Esophagus muscularis mucosa (tissue), 4 donors: ENCODE measurements at places on chromosomes 2 and 18.

GRCh38 chr2:20514596-20515269 is 67.9 kb downstream of the RHOB start:
- DNase-seq, result no peak

DNA sequence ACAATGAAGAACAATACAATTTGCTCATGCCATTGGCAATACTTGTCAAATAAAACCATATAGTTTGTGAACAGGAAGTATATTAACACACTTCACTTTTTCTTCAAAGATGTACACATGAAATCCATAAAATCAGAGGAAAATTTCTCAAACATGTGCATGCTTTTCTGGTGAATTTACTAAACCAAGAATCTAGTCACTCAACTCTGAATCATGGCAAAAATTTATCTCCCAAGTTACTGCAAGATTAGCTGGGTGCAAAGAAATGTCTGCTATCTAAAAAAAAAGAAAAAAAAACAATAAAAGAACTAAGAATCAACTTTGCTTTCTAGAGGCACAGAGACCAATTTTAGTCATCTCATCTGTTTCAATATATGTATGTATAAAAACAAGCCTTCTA is 419.2 kb downstream of the NR4A2 start:
- no peak for DNase-seq

GRCh38 chr2:42906557-42907411 is 114.4 kb upstream of the HAAO start:
- DNase-seq, result no peak

DNA sequence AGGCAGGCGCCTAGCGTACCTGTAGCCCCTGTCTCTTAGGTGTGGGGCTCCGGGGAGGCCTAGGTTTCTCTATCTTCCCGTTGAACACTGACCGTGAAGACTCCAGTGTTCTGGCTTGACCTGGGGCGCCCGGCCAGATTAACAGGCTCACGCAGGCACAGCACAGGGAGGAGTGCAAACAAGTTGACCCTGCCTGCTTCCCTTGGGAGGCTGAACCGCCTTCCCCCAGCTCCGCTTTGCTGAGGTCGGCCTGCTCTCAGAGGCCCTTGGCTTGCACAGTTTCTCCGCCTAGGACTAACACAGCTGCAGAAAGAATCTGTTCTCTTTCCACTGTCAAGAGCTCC is 567 bp downstream of the PCYOX1 start:
- DNase-seq, result no peak

DNA sequence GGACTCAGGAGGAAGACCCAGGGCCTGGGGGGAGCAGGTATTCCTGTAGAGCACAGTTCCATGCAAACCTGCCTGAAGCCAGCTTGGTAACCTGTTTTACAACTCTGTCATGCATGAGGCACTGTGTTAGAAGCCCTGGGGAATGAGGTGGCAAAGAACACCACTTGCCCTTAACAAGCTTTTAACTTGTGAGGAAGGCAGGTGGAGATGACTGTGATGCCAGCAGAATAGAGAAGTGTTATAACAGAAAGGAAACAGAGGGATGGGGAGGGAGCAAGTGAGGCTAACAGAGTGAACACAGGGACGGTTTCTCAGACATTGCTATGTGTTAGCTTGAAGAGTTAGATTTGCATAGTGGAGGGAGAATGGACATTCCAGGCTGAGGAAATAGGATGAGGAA is 11.5 kb upstream of the IL1A start:
- DNase-seq, result no peak

GRCh38 chr18:45954070-45954934 is 12.8 kb downstream of the EPG5 start:
- no peak for DNase-seq

DNA sequence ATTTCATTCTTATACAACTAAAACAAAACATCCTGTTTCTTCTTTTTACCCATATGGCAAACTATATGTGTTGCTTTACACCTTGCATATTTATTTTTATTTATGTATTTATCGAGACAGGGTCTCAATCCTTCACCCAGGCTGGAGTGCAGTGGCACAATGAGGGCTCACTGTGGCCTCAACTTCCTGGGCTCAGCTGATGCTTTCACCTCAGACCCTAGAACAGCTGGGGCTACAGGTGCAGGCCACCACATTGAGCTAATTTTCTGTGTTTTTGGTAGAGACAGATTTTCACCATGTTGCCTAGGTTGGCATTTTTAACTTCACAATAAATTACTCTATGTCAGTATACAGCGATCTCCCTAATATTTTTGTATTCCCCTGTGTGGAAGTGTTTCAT is 522.0 kb downstream of the MBD2 start:
- no peak for DNase-seq

DNA sequence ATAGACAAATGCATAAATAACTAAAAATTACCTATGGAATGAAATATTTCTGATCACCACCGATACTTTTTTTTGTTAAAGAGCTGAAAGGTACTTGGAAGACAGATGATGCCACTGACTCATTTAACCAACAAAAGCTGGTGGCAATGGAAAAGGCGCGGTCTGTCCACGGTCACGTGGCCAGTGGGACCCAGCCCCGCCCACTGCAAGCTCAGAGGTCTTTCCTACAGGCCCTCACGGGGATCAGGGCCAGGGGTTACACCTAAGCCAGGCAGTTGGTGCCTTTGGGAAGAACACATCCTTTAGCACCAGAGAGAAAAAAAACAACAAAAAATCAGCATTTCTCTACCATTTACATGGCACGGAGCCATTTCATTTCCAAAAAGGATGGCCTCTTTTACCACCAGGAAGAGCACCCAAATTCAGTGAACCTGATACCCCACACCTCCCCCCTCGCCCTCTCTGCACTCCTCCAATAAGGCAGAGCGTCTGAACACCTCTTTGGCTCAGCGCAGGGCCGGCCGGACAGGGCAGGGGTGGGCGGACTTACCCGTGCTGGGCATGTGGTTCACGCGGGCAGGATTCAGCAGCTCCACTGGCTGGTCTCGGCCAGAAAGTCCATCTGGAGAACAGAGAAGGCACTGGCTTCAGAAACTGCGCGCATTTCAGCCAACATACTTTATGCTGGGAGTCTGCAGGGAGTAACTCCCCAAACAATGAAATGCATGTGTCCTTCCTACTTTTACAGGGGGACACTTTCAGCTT is 164.6 kb downstream of the HDAC4 start:
- DNase-seq, result no peak

DNA sequence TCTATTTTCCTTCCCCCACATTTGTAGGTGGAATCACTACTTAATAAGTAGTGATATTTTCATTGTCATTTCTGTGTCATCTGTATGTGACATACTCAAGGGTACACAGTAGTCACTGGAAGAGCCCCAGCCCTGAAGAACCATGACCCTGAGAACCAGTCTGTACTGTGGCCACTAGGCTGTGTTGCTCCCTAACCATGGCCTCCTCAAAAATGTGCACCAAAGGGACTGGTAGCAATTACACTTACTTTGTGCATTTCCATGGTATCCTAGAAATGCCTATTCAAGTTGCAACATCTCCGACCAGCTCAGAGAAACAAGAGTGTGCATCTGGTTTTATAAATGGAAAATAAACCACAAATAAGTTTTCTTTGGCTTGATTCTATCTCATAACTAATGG is 155.1 kb downstream of the DOCK10 start:
- DNase-seq, result no peak

DNA sequence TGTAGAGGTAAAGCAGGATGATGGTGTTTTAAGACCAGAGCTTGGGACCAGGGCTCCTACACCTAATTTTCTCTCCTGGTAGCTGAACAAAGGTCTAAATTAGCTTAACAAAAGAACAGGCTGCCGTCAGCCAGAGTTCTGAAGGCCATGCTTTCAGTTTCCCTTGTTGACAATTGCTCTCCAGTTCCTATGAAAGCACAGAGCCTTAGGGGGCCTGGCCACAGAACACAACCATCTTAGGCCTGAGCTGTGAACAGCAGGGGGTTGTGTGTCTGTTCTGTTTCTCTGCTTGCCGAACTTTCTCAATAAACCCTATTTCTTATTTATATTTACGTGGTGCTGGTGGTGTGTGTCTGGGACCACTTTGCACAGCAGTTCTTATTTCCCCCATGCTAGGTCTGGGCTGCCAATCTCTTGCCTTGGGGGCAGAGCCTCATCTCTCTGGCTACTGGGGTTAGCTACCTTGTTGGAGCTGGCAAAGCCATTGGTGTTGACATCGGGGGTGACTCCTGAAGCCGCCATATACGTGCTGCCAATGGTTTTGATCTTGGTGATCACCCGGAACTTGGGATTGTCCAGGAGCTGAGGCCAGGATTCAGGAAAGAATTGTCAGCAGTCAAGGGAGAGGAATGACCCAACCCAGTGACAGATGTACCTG is 29.0 kb downstream of the CENPO start:
- no peak for DNase-seq

DNA sequence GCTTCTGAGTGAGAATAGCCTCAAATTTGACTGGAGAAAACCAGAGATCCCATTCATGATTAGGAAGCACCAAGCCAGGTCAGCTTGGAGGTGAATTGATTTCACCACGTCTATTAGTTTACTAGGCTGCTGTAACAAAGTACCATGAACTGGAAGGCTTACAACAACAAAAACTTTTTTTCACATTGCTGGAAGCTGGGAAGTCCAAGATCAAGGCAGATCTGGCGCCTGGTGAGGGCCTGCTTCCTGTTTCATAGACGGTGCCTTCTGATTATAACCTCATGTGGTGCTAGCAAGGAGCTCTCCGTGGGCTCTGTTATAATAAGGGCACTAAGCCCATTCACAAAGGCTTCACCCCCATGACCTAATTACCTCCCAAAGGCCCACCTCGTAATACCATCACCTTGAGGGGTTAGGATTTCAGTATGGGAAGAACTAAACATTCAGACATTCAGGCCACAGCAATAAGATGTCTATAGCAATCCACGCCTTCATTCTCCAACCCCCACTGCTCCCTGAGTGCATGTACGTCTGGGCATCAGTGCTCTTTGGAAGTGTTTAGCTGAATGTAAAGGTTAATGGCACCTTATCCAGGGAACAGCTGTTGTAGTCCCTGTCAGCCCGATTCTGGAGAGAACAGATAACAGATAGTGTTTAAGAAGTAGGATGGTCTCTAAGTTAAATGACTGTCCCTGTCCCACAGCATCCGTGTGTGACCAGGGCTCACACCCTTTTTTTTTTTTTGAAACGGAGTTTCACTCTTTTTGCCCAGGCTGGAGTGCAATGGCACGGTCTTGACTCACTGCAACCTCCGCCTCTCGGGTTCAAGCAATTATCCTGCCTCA is 89.2 kb downstream of the SOCS6 start:
- no peak for DNase-seq

GRCh38 chr2:58032764-58033080 is 13.9 kb upstream of the VRK2 start:
- DNase-seq, result no peak

DNA sequence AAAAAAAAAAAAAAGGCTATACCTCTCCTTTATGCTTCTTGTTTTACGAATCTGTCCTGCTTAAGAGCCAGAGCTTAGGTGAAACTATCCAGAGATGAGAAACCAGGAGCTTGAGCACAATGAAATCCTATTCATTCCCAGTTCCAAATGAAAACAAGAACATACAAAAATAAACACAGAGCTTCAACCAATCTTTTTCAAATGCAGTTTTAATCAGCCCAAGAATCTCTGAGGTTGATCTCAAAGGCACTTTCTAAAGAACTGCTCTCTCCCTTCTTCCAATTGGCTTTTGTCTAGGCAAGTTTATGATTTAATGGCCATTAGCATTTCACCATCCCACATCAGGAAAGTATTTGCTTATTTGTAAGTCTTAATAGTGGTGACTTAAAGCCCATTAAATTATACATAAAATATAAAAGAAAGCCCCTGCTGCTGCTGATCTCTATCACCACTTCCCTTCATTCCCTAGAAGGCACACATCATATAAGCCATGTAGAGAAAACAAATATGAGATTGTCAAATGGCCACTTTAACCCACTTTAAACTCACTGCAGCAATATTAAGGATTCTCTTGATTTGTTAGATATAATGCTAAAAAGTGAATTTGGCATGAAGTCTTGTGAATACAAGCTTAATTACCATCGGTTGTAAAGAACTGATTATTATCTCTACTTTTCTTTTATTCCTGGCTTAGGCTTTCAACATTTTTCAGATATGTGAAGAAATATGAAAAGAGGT is 29.3 kb upstream of the SCN9A start:
- no peak for DNase-seq

DNA sequence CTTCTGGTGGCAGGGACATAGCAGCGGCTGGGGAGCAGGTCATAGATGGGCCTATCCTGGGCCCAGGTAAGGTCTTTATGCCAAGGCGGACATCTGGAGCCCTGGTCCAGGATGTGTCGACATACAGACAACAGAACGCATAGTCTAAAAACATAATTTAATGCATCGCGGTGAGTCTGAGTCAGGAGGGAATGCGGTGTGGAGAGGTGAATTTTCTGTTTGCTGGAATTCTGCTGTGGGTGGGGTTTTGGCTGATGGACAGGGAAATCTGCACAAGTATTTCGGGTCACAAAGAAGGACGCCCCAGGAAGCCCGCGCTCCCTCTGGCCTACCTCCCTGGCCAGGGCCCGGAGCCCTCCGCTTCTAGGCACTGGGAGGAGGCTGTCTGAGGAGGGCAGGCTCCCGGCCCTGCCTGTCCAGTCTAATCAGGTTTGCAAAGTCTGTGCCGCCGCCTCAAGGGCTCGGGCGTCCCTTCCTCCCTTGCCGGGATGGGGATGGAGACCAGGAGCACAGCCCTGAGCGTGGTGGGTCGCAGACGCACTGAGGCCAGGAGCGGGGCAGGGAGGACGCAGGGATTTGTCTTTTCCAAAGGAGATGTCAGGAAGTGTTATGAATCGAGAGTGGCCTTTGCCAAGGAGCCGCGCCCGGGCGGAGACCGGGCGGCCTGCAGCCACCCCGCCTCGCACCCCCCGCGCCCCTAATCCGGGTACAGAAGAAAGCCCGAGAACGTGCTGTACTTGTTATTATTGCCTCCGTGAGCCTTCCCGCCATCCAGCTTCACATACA is 2.3 kb downstream of the C1QL2 start:
- DNase-seq, result no peak

DNA sequence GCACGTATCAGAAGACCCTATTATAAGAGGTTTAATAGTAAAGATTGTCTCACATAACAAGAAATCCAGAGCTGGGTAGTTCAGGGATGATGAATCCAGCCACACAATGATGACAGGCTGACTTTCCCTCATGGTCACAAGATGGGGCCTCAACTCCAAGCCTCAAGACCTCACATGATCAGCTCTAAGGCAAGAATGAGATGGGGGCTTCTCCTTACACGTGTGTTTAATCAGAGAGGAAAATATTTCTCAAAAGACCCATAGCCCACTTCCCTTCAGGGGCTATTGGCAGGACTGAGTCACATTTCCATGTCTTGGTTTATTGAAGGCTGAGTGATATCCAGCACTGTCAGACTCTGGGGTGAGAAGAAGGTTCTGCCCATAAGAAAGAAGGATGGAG is 100.2 kb upstream of the FOSL2 start:
- DNase-seq, result no peak

GRCh38 chr2:201779901-201780673 is 646 bp downstream of the ALS2 start:
- no peak for DNase-seq

DNA sequence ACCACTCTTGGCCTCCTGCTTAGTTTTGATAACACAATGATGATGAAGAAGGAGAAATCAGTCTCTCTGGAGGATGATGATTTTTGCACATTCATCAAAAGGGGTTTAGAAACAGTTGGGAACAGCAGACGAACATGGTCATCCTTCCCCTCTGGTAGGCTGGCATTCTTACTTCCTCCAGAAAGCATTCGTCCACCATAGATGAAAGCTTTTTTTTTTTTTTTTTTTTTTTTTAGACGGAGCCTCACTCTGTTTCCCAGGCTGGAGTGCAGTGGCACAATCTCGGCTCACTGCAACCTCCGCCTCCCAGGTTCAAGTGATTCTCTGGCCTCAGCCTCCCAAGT is 43.5 kb upstream of the TTC39C start:
- DNase-seq, result no peak

GRCh38 chr2:42585779-42586178 is 17.3 kb downstream of the MTA3 start:
- DNase-seq, result no peak

- no peak for DNase-seq
Observed at GRCh38 chr2:68250196-68250595, 2.1 kb downstream of the PPP3R1 start.
